Heart right ventricle (tissue), 16 donors: ENCODE measurements at places on chromosomes 6 and 20. TPM values are rescaled to one million over a fixed set of nuclear protein-coding genes. Genes with fewer than 3 reads are reported as not detected.

- no peak for DNase-seq
These were observed 42.8 kb upstream of the PLCG1 start for GRCh38 chr20:41094353-41095055.

GRCh38 chr6:146017672-146018071 lies 11.2 kb upstream of the GRM1 start:
- DNase-seq: no peak

GRCh38 chr6:72260489-72260888 lies 361.4 kb upstream of the KCNQ5 start:
- DNase-seq: no peak

GRCh38 chr20:48750941-48751635 lies 76.7 kb downstream of the PREX1 start:
- DNase-seq: peak; percentile 66

DNA sequence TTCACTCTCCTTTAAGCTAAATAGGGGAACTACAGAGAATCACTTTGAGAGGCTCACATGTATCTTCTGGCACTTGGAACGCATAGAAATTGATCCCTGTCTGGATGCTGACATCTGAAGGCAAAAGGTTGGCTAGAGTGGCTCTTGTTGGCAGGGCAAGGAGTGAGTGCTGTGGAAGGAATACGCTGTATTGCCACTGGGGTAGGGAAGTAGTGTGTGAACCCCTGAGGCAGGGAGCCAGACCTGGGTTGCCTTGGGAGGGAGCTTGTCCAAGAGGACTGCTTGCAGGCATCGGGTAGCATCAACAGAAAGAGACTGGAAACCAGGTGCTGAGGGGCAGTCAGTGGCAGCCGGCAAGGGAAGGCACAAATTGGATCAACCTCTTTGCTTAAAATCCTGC lies 8.9 kb upstream of the MMS22L start:
- no peak for DNase-seq

DNA sequence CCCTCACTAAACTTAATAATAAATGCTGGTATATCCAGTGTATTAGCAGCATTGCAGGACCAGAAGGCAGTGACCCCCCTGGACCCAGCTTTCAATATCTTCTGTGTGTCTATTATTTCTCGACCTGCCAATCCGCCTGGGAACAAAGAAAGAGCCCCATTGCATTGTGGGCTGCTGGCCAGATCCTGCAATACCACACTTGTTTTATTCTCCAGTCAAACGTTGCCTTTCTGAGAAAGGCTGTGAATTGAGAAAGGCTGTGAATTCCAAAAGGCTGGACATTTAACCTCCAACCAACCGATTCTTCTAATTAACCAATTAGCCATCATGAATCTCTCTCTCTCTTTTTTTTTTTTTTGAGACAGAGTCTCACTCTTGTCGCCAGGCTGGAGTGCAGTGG lies 1.5 kb upstream of the MTO1 start:
- DNase-seq: no peak

Gene HRH3
- not detected for total RNA-seq

DNA sequence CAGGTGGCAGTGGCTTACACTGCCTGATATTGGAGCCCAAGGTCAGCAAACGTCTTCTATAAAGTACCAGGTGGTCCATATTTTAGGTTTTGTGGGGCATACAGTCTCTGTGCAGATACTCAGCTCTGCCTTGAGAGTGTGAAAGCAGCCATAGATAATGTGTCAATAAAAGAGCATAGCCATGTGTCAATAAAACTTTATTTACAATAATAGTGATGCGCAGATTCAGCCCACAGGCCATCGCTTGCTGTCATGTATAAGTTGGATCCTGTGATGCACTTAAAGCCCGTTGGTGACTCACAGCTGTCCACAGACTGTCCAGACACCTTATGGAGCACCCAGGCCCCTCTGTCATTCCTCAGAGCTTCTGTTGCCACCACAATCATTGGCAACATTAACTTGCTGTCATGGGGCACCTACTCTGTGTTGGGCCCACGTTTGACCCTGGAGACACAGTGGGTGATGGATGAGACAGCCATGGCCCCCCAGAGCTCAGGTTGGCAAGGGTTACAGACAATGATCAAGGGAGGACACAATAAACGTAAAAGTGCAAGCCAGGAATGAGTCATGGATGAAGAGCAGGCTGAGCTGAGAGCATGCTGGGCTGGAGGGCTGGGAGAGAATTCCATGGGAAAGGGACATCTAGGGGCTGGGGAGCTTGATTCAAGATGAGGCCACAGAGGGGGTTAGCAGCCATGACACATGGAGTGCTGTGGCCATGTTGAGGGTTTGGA lies 173.6 kb downstream of the TAF4 start:
- DNase-seq: no peak

DNA sequence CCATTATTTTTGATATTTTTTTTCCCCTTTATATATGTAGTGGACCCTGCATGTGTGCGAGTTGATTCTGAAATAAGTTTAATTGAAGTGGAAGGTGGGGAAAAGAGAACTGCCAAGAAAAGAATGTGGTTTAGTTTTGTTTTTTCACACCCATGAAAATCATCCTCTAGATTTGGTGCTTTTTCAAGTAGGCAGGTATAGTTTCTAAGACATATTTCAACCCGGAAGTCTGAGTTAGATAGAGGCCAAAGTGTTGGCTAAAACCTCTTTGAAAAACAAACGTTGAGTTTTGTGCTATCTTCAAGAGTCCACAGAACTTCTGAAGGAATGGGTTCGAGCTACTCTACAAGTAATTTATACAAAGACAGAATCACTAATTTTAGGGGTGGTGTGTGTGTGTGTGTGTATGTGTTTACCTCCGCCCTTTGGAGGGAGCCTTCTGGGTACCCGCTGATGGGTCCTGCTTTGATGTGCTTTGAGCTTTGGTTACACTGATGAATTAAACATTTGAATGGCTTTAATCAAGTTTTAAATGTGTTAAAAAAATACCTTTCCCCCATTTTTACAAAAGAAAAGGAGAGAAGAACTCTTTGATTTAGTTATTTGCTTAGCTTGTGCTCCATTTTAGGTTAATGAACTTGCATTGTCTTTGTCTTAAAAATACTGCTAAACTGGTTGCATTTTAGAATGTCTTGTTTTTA lies 2.5 kb downstream of the RREB1 start:
- no peak for DNase-seq

- no peak for DNase-seq
These were observed 590 bp downstream of the SLCO4A1 start for GRCh38 chr20:62642666-62643520.

DNA sequence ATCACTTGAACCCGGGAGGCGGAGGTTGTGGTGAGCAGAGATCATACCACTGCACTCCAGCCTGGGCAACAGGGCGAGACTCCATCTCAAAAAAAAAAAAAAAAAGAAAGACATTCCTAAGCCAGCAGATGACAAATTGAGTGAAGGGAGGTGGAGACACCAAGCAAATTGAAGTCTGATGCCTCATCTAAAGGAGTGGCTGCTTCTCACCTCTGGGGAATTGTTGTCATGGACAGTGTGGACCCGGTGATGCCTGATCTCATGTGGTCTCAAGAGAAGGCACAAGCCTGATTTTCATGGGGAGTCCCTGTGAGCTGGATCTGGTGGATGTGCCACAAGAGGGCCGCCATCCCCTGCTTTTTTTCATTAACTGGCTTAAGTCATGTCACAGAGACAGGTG lies 272.0 kb downstream of the ZNF217 start:
- DNase-seq: no peak

Gene TRIM39
- 6.4 TPM for total RNA-seq

DNA sequence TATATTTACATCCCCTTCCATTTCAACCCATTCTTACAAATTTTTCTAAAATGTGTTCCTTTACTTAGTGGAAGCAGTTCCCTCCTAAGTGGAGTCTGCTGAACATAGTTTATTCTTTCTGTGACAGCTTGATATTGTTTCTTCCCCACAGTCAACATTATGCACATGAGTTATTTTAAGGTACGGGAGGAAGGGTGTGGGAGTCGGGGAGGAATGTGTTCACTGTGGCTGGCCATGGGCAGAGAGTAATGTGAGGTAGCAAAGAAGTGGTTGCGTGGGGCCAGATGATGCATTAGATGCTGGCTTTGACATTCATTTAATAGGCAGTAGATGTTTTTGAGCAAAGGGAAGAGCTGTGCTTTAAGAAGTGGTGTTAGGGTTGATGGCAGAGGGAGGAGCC lies 98.5 kb downstream of the ARMC2 start:
- DNase-seq: no peak

Gene PANK2
- total RNA-seq: 12.2 TPM

GRCh38 chr6:56660381-56660730 lies 17.7 kb upstream of the DST start:
- no peak for DNase-seq

- peak; percentile 42 for DNase-seq
These were observed 98.3 kb downstream of the BMP7 start for GRCh38 chr20:57167971-57168701.

Gene ZNF184
- 2.7 TPM for total RNA-seq

Gene OR2H2
- total RNA-seq: not detected

Gene CAPN11
- 0.17 TPM for total RNA-seq

DNA sequence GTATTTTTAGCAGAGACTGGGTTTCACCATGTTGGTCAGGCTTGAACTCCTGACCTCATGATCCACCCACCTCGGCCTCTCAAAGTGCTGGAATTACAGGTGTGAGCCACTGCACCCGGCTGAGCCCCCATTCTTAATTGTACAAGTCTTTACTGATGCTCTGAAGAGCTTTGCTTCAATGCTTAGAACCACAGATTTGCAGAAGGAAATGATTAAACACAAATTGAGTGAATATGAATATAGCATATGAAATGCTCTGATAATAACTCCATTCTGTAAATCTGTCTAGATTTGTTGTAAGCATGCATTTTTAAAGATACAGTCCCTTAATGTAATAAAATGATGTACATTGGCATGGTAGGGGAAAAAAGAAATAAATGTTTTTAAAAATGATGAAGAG lies 4.3 kb upstream of the MCM3 start:
- no peak for DNase-seq

Gene ABHD16B
- total RNA-seq: not detected

- no peak for DNase-seq
These were observed 30.8 kb downstream of the DPPA5 start for GRCh38 chr6:73323323-73323722.

- no peak for DNase-seq
These were observed 124.1 kb upstream of the DST start for GRCh38 chr6:56766806-56767178.

GRCh38 chr20:2524709-2525506 lies 11.5 kb upstream of the TMC2 start:
- DNase-seq: peak; percentile 49

DNA sequence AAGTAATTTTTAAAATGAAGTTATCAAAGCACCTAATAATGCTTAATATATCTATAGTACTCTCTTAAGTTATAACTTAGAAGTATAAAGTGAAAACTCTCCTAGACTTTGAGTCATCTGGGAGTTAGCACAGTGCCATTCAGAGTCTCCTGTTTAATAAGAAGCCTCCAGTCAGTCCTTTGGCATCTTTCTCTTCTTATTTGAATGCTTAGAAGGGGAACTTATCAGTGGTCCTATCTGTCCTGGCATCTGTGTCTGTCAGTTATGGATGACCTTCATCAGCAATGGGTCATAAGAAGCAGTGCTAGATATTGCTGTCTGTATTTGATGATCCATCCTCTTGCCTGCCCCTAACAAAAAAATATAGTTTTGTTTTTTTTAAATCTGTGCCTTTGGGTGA lies 15.2 kb downstream of the TMEM200A start:
- no peak for DNase-seq

DNA sequence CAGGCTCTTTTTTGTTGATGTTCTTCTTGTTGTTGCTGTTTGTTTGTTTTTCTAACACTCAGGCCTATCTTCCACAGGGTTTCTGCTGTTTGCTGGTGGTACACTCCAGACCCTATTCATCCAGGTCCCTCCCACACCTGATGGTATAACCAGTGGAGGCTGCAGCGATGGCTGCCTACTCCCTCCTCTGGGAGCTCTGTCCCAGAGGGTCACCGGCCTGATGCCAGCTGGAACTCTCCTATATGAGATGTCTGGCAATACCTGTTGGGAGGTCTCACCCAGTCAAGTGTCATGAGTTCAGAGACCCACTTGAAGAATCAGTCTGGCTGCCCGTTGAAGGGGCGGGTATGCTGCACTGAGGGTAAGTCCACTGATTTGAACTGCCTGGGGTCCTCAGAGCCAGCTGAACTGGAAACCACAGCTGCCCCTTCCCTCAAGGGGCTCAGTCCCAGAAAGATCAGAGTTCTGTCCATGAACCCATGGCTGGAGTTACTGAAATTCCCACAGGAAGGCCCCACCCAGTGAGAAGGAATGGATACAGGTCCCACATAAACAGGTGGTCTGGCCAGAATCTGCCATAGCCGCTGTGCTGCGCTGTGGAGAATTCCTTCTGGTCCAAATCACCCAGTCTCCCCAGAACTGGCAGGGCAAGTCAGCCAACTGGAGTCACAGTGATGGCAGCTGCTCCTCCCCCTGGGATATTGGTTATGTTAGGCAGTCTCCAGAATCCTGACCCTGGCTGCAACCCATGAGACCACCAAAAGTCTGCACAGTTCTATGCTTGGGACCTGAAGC lies 664.4 kb downstream of the FRK start:
- no peak for DNase-seq

Gene ADGRF5
- total RNA-seq: 30.7 TPM
